ENCODE measurements at places on chromosomes 6 and 20. TPM values are rescaled to one million over a fixed set of nuclear protein-coding genes. Genes with fewer than 3 reads are reported as not detected.

GRCh38 chr6:138847884-138848283 lies 52.0 kb downstream of the ECT2L start:
- no peak for DNase-seq

ECT2L gene
- not detected for total RNA-seq

DNA sequence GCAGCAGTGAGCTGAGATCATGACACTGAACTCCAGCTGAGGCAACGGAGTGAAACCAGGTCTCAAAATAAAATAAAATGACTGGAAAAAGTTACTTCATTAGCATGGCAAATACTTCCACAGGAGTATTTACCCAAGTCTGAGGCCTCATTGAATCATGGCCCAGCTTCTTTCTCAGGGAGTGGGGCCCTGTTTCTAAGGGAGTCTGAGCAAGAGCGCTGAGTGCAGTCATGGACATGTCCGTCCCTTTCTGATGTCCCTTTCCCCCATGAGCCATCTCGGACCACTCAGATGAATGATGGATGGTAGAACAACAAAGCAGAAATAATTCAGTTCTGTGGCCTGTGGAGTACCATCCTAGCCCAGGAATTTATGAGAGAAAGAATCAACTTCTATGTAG lies 7.8 kb upstream of the DTD1 start:
- no peak for DNase-seq

GRCh38 chr20:889106-889505 lies 27.0 kb downstream of the ANGPT4 start:
- DNase-seq = no peak

ELOVL4 gene
- not detected for total RNA-seq

- no peak for DNase-seq
Measured at GRCh38 chr6:143976806-143977349, 31.2 kb downstream of the PLAGL1 start.

DNA sequence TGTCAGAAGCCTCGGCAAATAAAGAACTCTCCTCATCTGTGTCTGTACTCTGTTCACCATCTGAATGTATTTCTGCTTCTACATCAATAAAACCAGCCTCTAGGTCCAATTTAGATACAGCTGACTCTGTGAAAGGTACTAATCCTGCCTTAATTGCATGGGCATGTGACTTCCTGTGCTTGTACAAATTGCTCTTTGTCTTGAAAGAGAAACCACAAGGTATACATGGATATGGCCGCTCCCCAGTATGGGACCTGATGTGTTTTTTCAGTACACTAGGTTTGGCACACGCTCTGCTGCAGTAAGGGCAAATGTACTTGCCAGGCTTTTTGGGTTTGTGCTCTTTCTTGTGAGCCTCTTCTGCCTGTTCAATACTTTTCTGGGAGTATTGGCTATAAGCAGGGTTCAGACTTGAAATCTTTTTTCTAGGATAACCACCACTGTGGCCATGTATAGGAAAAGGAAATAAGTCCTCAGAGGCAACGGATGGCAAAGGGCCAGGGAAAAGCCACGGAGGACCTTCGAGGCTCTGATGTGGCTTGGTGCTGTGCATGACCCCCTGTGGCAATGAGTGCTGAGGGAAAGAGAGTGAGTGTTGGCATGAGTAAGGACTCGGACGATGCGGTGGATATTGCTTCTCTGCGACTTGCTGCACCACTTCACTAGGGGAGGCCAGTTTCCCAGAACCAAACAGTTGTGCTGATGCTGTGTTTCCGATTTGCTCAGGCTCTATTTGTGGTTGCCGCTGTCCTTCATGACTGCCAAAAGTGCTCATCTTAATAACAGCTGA lies 170.9 kb downstream of the HIVEP2 start:
- no peak for DNase-seq
